Aorta (tissue), 5 donors: ENCODE measurements at places on chromosomes 16 and 17.
A peak's percentile ranks its signal among the peaks of the same experiment; 100 is the strongest.

GRCh38 chr17:8231701-8232100, 16.2 kb downstream of the CTC1 start:
- DNase-seq, result no peak

- peak; percentile 79 for DNase-seq
Observed at GRCh38 chr17:80833952-80834892, 157.4 kb upstream of the CHMP6 start.

DNA sequence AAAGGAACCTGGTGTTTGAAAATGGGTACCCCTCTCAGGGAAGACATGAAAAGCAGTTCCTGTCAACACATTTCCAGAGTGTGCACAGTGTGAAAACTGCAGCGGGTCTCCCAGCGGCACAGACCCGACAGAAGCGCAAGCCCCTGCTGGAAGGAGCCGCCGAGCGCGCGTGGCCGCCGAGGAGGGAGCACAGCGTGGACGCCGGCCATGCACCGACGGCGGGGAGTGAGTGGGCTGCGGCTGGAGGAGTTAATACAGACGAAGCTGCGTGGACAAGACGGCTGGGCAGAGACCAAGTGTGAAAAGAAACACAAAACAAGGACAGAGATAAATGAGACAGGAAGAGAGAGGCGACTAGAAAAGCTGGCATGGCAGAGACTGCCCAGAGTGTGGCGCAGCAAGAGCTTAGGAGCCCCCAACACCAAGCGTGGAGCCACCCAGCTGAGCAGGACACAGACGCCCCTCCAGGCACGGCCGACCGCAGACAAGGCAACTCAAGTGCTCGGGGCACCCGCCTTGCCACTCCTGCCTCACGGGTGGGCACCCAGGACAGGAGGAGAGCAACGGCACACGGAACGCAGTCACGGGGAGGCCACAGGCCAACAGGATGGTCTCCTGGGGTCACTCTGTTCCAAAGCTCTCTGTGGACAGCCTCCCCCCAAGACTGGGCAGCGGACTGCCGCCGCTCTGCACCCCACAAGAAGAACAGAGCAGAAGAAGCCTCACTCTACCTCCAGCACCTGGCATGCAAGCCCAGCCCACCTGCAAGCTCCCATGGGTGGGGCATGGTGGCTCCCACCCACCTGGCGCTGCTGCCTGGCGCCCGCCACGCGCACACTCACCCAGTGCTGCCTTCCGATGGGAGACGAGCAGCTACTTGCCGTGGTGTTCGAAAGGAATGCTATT, 16.5 kb downstream of the SLC16A3 start:
- DNase-seq, result no peak

DNA sequence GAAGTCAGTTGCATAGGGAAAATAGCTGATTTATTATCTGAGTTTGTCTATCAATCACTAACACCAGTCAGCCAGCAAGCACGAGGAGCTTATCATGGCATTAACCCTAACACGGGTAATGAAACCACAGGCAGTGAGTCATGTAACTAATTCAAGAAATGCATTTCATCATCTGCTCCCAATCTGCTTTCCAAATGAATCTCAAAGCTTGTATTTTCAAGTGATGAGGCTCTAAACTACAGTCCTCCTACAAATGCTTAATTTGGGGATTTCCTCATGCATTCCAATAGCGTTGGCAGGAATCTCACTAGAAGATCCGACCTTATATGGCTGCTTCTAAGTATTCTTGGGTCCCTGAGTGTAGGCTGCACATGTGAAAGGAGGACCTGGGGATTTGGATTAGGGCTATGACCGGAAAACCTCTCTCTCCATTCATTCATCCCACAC, 118.4 kb upstream of the HSBP1 start:
- DNase-seq, result peak; percentile 55

DNA sequence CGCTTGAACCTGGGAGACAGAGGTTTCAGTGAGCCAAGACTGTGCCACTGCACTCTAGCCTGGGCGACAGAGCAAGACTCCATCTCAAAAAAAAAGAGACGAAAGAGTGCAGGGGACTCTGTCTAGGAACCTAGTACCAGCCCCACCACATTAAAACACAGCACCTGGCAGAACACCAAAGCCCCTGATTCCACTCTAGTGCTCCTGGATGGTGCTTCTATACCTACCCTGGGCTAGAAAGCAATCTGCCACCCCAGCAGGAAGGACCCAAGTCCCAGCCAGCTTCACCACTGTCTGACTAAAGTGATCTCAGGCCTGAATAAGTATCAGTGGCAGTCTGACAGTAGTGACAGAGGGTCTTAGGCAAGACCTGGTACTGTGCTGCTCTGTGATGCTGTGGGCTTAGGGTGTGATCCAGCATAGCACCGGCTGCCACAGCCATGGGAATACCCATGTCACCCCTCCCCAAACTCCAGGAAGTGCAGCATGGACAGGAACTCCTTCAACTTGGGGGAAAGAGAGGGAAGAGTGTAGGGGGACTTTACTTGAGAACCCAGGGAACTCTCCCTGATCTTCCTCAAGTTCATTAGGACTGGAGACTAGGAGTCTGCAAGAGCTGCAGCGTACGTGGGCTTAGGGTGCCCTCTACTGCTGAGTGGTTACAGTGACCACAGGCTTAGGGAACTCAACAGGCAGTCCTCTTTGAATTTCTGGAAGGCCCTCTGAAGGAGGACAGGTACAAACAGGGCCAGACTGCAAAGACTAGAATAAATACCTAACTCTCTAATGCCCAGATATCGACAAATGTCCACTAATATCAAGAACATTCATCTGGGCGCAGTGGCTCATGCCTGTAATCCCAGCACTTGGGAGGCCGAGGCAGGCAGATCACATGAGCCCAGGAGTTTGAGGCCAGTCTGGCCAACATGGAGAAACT, 30.0 kb upstream of the RNF43 start:
- DNase-seq, result no peak

GRCh38 chr16:82832821-82833220, 206.1 kb downstream of the CDH13 start:
- no peak for DNase-seq

GRCh38 chr17:539766-540165, 174.9 kb downstream of the VPS53 start:
- no peak for DNase-seq

GRCh38 chr17:58360296-58361063, 8.5 kb upstream of the SUPT4H1 start:
- DNase-seq, result no peak

- peak; percentile 89 for DNase-seq
Observed at GRCh38 chr17:45149669-45150664, 1.7 kb downstream of the HEXIM1 start.

DNA sequence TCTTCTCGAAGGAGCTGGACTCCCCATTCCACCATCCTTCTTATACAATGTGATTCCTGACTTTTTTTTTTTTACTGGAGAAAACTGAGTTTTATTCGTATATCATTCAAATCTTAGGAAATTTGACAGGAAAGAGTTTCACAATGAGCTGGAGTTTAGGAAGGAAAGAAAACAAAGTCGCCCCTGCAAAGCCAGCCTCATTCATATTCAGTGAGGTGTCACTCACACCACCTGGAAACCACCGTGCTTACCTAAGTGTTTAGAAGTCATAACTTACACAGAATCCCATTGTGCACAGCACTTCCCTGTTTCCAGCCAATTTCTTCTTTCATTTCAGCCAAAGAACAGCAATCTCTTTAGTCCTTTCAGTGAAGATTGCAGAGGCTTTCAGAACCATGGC, 90.3 kb upstream of the CHMP6 start:
- DNase-seq, result no peak

- DNase-seq, result no peak
Observed at GRCh38 chr16:57632568-57632967, 4.1 kb downstream of the ADGRG1 start.

- no peak for DNase-seq
Observed at GRCh38 chr16:49183911-49184310, 97.7 kb downstream of the CBLN1 start.

- no peak for DNase-seq
Observed at GRCh38 chr17:81808778-81809555, 5.0 kb downstream of the GCGR start.

- no peak for DNase-seq
Observed at GRCh38 chr16:20538181-20538580, 38.0 kb downstream of the ACSM2B start.

DNA sequence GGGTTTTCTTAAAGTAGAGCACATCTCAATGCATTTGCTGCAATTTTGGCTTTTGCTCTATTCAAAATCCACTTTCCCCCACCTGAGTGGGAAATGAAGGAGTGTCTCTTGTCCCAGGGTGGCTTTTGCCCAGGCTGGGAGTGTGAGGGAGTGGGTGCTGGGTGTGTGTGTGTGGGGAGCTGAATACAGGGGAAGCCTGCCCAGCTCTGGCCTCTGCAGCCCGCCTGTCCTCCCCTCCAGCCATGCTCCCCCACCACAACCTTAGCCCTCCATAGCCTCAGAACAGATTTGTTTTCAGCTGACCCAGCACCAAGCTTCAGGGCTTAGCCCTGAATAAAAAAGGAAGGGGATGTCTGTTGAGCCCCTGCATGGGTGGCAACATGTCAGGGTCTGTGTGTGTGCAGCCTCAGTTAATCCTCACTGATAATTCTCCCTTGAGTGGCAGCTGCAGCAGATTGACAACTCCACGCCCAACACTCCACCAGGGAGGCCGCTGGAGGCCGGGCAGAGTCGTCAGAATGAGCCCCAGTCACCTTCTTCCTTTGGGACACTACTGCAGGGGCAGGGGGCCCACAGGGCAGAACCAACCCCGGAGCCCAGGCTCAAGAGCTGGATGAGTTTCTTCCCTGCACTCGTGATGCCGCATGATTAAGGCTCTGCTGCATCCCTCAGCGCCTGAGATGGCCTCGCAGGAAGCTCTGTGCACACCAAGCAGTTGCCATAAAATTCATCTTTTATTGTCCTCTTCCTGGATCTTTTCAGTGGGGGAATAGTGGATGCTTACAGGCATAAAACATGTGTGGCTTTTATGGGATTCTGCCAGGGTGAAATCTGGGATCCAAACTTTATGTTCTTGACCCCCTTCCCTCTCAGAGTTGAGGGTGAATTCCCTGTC, 55.0 kb downstream of the SPACA3 start:
- no peak for DNase-seq
